Activated T-cell treated with anti-CD3 and anti-CD28 coated beads for 1 hour (primary cell): ENCODE measurements at places on chromosomes 16 and 17.

GRCh38 chr16:11405331-11406176, 60.3 kb downstream of the RMI2 start:
- peak; percentile 26 for DNase-seq

GRCh38 chr16:47664653-47665325, 203.7 kb downstream of the PHKB start:
- DNase-seq = no peak

- no peak for DNase-seq
Observed at GRCh38 chr16:17423221-17423620, 47.5 kb downstream of the XYLT1 start.

GRCh38 chr16:46896314-46896968, 12.3 kb downstream of the GPT2 start:
- no peak for DNase-seq

- no peak for DNase-seq
Observed at GRCh38 chr16:88026964-88027938, 76.0 kb downstream of the BANP start.
